ENCODE measurements at places on chromosomes 6 and 20. TPM values are rescaled to one million over a fixed set of nuclear protein-coding genes. Genes with fewer than 3 reads are reported as not detected.

Gene RBBP8NL
- 1.4 TPM for polyA plus RNA-seq

Gene TUBB2A
- polyA plus RNA-seq, result 59.9 TPM

Gene FAM210B
- polyA plus RNA-seq, result 43.1 TPM

Gene SIRPB1
- 0.53 TPM for polyA plus RNA-seq

Gene ERVFRD-1
- 0.22 TPM for polyA plus RNA-seq

Gene PRR18
- 0.21 TPM for polyA plus RNA-seq

Gene LRRC1
- polyA plus RNA-seq, result 27.1 TPM

Gene EDN1
- polyA plus RNA-seq, result 4.0 TPM

Gene EFCAB8
- not detected for polyA plus RNA-seq

Gene LY86
- polyA plus RNA-seq, result 1.8 TPM

Gene CD93
- 44.3 TPM for polyA plus RNA-seq

Gene KHDC1L
- polyA plus RNA-seq, result not detected

Gene DACT2
- polyA plus RNA-seq, result 17.5 TPM

Gene PDE7B
- 8.7 TPM for polyA plus RNA-seq

Gene STMND1
- 0.26 TPM for polyA plus RNA-seq

Gene IMPG1
- polyA plus RNA-seq, result 1.9 TPM

Gene PLCB4
- 15.7 TPM for polyA plus RNA-seq

All from right renal cortex interstitium (tissue), 3 donors.